ENCODE measurements at places on chromosomes 2 and 18.

DNA sequence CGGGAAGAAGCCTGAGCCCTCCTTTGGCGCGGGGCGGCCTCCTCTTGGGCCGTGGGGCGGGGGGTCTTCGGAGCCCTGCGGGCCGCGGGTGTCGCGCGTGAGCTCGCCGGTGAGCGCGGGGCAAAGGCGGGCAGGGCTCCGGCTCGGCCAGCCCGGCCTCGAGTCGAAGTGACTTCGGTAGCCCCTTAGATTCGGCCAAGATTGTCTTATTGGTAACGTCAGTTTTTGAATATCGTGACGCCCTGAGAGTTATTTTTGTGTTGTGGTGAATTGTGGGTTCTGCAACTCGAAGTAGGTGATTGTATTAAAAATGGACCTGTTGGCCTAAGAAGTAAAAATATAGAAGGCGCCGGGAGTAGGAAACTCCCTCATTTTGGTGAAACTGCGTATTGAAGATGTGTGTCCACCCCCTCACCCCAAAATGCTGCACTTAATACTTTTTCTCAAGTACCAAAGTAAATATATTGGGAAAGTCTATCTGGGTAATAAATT is 669 bp downstream of the MARCHF7 start:
- peak; percentile 14 for DNase-seq

DNA sequence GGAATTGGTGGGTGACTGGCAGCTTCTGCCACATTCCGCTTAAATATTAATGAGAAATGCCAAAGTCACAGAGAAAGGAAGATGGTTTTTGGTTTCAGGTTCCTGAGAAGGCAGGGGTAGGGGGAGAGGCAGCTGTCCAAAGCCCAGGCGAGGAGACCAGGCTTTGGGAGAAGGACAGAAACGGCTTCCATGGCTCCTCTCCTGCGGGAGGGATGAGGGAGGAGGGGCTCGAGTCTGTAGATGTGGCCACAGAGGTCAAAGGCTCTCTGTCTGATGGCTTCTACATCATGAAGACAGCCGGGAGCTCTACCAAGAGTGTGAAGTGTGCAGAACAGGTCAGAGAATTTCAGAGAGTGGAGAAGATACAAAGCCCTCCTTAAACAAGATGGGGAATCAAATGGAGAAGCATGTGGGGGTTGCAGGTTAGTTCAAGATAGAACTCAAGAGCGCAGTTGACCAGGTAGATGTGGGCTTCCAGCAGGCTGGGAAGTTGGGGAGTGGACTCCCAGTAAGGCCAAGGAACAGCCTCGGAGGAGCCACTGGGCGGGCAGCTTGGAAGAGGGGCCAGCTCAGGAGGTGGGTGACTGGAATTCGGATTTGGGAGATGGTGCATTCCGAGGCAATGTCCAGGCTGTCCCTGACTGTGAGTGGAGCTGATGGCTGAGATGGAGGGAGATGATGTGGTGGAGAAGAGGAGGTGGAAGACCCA is 23.8 kb upstream of the HPCAL1 start:
- no peak for DNase-seq

DNA sequence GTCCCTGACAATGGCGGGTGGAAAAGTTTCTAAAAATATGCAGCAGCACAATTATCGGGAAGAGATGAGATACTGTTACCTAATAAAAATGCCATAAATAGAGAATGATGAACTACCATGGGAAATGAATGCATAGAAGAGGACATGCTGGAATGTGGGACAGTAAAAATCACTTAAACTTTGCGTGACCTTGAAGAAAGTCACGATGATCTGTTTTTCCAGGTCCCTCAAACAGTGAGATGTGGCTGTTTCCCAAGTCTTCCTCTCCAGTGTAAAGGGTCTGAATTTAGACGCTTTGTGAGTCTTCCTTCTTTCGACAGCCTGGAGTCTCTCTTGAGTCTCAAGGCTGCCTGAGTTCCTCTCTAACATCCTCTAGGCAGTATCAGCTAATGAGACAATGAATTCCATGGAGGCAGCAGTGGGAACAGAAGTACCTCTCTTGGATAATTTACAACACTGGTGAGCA is 1.4 kb downstream of the CLUL1 start:
- no peak for DNase-seq

GRCh38 chr2:69214898-69215297 is 172.1 kb downstream of the GFPT1 start:
- DNase-seq: peak; percentile 42

DNA sequence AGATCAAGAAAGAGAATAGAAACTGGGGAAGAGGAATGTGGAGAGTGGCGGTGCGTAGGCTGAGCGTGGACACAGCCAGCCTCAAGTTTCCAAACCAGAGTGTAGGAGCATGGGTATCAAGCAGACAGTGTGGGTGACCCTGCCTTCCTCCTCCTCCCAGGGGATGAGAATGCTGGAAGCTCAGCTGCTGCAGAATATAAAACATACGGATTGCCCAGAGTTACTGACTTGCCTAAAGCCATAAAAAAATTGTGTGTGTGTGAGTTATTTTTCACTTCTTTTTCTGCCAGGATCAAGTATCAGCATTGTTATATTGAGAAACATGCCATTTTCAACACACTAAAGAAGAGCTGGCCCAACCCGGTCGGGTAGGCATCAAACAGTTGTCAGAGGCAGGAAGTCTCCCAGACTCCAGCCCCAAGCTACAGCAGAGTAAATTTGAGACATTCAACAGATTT is 333.3 kb upstream of the ACVR2A start:
- DNase-seq: peak; percentile 58
